ENCODE measurements at places on chromosomes 6 and 20.
A peak's percentile ranks its signal among the peaks of the same experiment; 100 is the strongest.

- DNase-seq: peak; percentile 41
Measured at GRCh38 chr6:155093430-155093829, 98.3 kb downstream of the TIAM2 start.

- DNase-seq: no peak
Measured at GRCh38 chr6:150456466-150456865, 87.7 kb downstream of the IYD start.

DNA sequence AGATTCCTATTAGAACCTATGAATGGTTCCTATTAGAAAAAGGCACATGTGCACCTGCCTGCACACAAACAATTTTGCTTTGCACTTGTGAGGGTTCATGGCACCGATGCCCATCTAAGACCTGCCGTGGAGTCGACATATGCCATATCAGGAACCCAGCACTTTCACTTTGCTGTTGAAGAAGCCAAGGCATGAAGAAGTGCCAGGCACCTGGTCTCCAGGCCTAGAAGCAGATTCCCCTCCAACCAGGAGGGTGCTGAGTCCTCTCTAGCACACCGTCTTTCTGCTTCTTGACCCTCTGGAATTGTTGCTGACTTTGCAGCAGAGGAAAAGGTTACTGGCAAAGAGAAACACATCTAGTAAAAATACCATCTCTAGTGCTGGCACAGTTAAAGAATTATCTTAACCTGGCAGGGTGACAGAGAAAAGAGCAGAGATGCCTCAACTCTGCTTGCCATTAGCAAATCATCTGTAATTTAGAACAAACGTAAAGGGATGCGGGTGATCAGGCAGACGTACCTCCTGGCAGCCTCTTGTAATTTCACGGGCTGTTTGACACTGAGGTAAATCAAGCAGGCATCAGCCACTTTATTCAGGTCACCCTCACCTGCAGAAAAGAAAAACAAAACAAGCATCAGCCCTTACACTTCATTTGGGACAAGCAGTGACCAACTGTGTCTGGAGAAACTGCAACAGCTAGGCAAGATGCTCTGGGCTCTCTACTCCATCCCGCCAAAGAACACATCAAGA, 37.2 kb downstream of the TTI1 start:
- DNase-seq: no peak

GRCh38 chr6:1735239-1735803, 125.6 kb downstream of the FOXC1 start:
- DNase-seq: no peak

- DNase-seq: peak; percentile 55
Measured at GRCh38 chr6:111985202-111985731, 68.6 kb upstream of the CCN6 start.

- DNase-seq: no peak
Measured at GRCh38 chr6:100372326-100373091, 92.2 kb downstream of the SIM1 start.

GRCh38 chr20:25399037-25399430, 8.4 kb upstream of the ABHD12 start:
- peak; percentile 10 for DNase-seq

- DNase-seq: no peak
Measured at GRCh38 chr20:47206962-47207641, 149.4 kb downstream of the ZMYND8 start.

DNA sequence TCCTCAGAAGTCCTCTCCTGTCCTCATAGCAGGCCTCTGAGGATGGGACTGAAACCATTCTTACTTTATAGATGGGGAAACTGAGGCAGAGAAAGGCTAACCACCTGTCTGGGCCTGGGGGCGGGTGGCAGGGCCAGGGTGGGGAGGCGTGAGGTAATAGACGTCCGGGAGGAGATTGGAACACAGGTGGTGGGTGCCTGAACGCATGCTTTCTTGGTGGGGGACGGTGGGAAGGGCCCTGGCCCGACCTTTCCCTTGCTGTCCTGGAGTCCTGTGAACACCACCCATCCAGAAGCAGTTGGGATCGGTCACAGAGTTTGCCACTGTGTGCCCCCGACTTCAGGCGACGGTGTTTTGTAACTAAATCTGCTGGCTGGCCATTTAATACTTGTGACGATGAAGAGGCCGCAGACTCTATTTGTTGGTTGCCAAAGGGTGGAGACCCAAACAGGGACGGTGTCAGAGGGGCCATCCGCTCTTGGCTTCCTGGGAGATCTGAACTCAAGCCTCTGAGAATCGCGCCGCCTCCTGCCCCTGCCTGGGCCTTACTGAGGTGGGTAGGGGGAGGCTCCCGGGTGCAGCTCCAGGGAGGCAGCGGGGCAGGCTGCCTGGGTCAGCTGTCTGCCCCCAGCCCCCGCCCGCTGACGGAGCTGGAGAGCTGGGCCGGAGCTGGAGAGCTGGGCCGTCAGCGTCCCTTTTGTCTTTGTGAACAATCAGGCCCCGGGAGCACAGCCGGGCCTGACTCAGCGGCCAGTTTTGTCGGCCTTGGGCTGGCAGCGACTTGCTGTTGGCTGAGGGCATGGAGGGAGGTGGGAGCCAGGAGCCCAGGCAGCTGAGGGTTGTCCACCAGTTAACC, 4.1 kb downstream of the RBM38 start:
- DNase-seq: no peak

DNA sequence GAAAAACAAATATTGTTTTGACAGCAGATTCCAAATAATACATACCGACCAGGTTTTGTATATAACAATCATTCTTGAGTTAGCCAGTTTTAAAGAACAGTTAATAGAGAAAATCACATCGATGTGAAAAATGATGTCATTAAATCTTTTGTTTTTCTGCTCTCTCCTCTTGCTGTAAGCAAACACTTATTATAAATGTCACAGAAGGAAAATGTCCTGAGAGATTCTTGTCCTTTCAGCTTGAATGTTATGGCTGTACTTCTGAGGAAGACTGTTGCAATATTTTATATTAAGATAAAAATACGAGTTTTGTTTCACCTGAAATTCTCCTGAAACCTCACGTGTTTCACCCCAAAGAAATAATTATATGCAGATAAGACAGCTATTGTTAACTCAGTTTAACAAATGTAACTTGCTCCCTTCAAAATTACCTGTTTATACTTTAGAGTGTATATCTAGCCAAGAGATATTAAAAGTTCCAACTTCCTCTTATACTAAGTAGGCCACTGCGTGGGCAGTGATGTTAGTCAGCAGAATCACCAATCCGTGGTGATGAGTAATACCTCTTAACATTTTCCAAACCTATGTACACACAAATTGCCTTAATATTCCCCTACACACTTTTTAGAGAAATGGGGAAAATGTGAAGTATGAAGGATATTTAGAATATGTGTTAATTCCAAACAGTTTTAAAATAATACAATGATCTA, 1111.4 kb upstream of the CITED2 start:
- DNase-seq: peak; percentile 18

GRCh38 chr6:128235556-128235955, 284.8 kb downstream of the PTPRK start:
- no peak for DNase-seq

DNA sequence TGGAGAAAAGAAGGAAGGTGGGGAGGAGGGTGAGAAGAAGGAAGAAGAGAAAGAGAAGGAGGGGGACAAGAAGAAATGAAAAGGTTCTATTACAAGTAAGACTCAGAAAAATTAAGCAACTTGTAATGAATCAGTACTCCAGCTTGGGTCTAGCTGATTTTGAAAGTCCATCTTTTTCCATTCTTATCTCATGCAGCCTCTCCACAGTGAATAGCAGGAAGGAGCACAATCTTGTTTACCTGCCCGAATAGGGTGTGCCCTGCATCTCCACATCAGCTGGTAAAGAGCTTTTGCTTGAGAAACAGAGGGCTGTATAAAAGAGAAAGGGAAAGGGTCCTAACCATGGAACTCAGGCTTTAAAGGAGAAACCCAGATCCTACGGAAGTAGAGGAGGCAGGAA, 348.8 kb downstream of the TPBG start:
- no peak for DNase-seq

- no peak for DNase-seq
Measured at GRCh38 chr6:102641426-102641825, 1247.9 kb downstream of the GRIK2 start.

DNA sequence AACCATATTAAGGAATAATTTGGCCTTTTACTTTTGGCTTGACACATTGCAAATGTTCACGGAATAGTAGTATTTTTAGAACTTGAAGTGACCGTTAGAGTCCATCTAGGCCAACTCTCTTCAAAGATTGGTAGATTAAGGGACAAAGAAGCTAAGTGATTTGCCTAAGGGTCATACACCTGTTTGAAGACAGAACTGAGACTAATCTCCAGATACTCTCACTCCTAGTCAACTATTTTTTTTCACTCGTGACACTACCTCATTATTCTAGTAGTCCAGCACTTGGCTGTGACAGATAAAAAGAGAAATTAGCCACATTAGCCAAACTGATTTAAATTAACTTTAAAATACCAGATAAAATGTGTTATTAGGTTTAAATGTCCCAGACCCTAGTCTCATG, 10.6 kb downstream of the ACSS2 start:
- DNase-seq: no peak

DNA sequence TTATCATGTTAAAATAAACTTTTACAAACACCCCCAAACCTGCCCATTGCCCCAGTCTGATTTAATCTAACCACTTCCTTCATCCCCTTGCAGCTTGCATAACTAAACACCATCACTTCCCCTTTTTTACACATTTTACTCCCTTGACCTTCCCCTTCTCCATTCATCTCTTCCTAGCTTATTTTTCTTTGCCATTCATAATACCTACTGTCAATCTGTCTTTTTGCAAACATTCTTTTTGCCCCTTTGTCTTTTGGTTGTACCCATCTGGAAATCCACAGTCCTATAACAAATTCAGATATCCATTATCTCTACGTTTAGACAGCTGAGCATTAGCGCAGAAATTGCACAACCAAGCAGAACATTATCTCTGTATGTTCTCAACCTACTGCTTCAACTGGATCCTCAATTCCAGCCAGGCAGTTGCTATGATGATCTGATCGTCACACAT, 51.2 kb downstream of the C6orf52 start:
- no peak for DNase-seq

DNA sequence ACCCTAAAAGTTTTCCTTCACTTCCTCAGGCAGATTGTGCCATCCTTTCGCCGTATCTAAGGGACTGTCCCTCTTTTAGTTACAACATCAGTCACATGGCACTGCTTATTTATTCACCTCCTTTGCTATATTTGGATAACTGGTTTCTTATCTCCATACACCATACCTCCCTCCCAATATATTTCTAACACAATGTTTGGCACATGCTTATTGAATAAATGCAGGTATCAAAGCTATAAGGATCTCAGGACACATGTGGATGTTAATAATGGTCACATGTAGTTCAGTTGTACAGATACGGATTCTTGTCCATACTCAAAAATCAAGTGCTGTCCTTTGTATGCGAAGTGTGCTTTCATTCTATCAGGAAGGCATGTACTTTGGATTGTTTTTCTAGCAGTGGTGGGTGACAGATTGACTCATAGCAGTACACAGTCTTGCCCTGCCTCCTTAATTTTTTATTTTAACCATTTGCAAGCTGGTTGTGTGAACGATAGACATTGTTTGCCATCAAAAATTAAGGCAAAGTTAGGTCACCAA, 407.1 kb upstream of the RUNX2 start:
- DNase-seq: no peak

DNA sequence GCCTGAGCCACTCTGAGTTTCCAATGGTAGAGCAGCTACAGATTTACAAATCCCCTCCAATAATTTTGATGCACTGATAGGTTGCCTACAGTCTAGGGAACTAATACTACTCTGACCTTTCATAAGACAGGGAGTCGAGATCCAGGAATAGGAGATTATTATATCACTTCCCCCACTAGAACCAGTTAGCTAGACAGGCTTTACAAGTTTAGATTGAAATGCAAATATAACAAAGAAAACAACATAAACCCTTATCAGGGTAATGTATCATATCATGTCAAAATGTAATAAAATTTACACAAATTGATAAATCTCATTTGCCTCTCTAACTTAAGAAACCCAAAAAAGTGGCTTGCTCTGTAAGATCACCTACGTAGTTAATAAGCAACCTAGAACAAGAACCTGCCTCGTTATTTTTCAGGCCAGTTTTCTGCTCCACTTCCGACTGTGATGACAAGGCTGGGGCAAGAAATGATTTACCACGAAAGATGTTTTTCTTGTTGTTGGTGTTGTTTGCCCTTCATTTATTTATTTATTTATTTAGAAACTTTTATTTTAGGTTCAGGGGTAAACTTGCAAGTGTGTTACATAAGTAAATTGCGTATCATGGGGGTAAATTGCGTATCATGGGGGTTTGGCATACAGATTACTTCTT, 504.2 kb upstream of the ID4 start:
- no peak for DNase-seq

DNA sequence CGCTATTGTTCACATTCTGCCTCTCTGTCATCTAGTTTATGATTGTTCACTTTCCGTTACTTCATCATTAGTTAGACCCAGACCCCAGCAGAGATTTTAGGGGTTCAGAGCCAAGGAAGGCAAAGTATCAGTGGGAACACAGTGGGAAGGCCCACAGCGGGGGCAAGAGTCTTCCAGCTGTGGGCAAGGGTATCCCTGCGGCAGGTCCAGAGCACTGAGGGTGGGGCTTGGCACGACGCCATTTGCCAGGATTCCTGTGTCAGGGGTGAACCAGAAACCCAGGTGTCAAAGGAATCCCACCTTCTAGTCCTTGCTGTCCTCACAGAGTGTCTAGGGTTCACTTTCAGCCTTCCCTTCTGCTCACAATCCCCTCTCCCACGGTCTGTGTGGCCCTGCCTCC, 13.3 kb downstream of the RAET1E start:
- DNase-seq: no peak

- no peak for DNase-seq
Measured at GRCh38 chr6:6619021-6619794, 30.7 kb downstream of the LY86 start.

DNA sequence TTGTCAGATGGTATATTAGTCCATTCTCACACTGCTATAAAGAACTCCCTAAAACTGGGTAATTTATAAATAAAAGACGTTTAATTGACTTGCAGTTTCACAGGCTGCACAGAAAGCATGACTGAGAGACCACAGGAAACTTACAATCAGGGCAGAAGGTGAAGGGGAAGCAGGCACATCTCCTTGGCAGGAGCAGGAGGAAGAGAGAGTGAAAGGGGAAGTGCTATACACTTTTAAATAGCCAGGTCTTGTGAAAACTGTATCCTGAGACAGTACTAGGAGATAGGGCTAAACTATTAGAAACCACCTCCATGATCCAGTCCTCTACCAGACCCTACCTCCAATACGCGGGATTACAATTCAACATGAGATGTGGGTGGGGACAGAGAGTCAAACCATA, 193.9 kb upstream of the KCNG1 start:
- DNase-seq: no peak

DNA sequence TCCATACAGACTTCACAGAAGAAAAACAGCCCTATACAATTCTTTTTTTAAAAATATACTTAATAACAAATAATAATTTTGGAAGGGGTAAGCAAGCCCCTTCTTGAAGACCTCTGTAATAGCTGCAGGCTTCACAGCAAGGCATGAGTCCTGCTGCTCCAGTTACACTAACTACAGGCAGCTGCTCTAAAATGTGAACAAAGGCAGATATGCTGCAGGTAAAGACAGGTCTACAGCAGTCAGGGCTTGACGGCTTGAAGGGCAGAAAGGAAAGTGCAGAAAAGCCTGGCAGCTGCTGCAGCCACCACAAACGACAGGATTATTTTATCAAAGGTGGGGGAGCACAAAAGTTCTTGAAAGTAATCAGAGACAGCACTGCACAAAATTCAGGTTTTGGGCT, 11.3 kb downstream of the FAXC start:
- no peak for DNase-seq

- DNase-seq: no peak
Measured at GRCh38 chr6:91539456-91539855, 952.6 kb upstream of the MAP3K7 start.

- DNase-seq: no peak
Measured at GRCh38 chr6:90101403-90101802, 195.2 kb downstream of the BACH2 start.

GRCh38 chr6:10323018-10323417, 91.9 kb downstream of the TFAP2A start:
- DNase-seq: no peak

Measured in stimulated activated CD4-positive, alpha-beta T cell treated with anti-CD3 and anti-CD28 coated beads, Interleukin-15, amount 100 ng/mL, for 24 hours (primary cell).